ENCODE measurements at places on chromosomes 3 and 15.
A peak's percentile ranks its signal among the peaks of the same experiment; 100 is the strongest.

DNA sequence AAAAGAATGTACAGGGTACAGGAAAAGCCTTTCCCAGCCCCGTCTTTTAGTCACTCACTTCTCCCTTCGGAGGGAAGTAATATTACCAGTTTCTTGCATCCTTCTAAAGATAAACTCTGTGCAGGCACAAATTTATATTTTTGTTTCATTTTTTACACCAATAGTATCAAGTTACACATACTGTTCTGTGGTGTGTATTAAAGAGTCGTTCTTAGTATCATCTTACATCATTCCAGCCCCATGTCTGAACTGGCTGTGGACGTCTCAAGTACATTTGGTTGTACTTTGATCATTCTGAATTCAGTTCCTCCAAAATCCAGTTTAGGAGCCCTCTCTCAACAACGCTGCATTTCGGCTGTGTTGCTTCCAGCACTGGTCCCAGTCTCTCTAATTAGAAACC, 68.7 kb downstream of the LMLN start:
- DNase-seq: no peak

- no peak for DNase-seq
These were observed 21.3 kb upstream of the RFTN1 start for GRCh38 chr3:16534640-16535262.

- DNase-seq: no peak
These were observed 1162.6 kb downstream of the ROBO1 start for GRCh38 chr3:78605178-78605577.

DNA sequence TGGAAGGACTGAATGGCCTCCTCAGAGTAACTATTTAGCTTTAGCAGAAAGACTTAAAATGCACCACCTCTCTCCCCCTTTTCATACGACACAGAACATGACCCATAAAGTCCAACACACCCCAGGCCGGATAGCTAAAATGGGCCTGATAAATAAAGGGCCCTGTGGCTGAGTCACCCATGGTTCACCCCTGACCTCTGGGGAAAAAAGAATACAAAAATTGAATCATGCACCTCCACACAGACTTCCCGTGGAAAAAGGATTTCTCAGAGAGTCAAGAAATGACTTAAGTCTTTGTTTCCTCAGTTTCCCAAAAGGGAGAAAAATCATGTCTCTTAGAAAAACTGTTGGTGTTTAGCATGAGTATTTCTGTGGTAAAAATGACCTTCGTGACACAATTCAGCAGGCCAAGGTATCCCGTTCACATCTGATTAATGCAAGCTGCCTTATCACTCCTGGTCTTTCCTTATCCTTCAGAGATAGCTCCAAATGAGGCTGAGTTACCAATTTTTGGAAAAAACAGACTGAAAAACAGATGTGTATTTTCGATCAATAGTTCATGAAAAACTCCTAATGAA, 34.0 kb upstream of the ARHGEF3 start:
- no peak for DNase-seq

DNA sequence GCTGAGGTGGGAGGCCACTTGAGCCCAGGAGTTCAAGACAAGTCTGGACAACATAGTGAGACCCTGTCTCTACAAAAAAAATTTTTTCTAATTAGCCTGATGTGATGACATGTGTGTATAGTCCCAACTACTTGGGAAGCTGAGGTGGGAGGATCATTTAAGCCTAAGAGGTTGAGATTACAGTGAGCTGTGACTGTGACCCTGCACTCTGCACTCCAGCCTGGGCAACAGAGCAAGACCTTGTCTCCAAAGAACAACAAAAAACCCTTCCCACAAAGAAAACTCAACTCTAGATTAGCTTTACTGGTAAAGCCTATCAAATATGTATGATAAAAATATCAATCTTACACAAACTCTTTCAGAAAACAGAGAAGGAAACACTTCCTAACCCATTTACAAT, 68.5 kb downstream of the ZNF148 start:
- no peak for DNase-seq

DNA sequence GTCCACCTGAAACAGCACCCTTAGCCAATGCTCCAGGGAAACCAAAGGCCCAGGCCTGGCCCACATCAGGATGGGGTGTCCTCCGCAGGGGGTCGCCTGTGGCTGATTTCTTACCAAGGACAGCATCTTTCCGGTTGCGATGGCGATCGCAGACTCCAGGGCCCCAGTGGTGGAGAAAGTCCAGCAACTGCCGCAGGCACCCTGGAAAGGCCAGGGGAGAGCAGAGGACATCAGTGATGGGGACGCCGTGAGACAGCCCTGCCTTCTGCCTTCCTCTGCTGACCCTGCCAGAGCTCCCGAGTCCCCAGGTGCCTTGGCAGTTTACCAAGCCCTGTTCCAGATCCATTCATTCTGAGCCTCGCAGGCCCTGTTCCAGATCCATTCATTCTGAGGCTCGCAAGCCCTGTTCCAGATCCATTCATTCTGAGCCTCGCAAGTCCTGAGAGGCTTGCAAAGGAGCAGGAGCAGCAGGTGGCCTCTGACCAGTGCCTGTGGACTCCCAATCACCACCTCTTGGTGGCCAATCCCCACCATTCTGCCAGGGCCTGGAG, 12.5 kb downstream of the CTSH start:
- no peak for DNase-seq

- DNase-seq: no peak
These were observed 18.3 kb downstream of the RGMA start for GRCh38 chr15:93070551-93071296.

DNA sequence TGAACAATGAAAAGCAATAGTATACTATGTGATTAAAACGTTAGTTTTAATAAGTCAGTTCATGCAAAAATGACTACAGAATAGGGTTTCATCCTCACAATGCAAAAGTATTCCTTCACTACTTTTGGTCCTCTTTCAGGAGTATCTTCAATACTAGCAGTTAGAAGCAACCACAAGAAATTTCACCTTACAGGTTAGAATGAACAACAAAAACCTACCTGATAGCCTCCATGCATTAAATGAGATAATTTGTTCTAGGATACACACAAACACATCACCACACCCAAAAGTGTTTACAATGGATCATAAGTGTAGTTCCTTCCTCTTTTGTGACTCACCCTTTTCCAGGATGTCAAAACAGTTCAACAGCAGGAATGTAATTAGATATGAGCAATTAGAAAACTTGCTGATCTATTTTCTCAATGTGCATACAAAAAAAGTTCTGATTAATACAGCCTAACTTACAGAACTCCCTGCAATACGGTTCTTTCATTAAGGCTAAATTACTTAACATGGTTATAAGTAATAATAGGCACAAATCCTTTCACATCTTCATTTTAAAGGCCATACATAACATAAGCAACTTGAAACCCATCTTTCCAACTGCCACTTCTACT, 21.6 kb downstream of the UACA start:
- no peak for DNase-seq

DNA sequence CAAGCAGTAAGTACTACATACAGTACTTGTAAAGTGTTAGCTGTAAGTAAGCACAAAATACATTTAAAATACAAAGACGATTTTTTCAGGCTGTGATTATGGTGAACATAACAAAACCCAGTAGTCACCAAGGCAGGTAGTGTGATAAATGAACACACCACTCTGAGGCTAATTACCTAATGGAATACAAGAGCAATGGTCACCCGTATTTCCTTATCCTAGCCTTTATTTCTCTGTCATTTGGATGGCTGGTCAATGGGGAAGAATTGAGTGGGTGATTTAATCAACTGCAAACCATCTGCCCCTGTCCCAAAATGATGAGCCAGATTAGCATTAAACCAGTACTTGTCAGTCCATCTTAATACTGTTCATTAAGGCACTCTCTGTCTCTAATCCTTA, 89.2 kb upstream of the CGNL1 start:
- DNase-seq: no peak

GRCh38 chr3:7789324-7789723, 712.3 kb upstream of the LMCD1 start:
- no peak for DNase-seq

DNA sequence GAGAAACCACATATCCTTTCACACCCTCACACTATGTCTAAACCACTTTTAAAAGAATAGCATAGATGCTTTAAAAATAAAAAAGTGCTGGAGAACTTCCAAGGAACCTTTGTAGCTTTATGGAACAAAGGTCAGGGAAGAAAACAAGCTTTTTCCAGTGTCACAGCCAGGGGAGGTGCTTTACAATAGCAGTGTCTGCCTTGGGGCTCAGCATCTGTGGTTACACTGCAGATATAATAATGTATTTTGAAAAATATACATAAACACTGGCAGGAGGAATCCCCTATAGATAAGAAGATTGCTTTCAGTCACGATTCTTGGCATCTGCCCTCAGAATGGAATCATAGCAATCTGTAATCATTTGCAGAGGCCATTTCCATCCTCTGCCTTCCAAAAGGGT, 362.4 kb upstream of the LRRC3B start:
- DNase-seq: no peak

DNA sequence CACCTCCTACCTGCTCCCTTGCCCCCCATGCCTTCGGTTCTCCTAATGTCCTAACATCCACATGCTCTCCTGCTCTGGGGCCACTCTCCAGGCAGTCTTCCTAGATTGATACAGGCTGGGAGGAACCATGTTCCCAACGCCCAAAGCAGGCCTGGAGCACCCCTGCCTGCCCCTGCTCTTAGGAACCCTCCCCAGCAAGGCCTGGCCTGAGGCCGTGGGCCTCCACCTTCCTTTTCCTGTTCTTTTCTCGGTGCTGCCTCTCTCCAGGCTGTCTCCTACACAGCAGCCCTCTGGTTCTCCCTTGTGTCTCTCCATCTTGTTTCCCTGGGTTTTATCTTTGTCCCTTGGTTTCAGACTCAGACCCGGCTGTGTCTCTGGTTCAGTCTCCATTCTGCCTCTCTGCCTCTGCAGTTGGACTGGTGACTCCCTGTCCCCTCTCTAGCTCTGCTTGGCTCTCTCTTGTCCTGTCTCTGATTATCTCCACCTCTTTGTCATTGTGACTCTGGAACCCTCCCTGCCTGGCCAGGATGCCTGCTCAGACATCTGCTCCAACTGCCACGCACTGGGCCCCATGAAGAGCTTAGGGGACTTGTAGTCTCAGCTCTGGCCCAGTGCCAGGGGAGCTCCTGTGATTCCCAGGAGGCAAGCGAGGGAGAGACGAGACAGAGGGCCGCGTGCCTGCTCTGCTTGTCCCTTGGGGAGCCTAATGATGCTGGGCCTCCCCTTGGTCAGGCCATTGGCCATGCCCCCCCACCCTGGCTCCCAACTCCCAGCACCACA, 26.0 kb upstream of the RPL29 start:
- DNase-seq: no peak

- no peak for DNase-seq
These were observed 415.3 kb upstream of the ALCAM start for GRCh38 chr3:104951426-104951825.

- no peak for DNase-seq
These were observed 22.9 kb downstream of the BBX start for GRCh38 chr3:107545680-107546120.

DNA sequence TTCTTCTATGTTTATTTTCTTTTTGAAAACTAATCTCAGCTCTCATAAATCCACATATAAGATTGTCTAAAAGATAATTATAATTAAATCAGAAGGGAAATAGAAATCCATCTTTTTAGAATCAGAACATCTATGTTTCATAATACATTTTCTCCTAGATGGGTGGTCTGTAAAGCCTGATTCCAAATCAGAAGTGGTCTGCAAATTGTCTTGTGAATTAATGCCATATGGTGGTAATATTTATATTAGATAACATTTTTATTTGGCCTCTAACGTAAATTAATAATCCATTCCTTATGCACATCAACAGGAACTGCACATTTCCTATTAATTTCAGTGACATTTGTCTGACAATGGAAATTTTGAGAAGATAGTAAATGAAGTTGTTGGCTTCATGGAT, 52.8 kb upstream of the TBC1D5 start:
- no peak for DNase-seq

DNA sequence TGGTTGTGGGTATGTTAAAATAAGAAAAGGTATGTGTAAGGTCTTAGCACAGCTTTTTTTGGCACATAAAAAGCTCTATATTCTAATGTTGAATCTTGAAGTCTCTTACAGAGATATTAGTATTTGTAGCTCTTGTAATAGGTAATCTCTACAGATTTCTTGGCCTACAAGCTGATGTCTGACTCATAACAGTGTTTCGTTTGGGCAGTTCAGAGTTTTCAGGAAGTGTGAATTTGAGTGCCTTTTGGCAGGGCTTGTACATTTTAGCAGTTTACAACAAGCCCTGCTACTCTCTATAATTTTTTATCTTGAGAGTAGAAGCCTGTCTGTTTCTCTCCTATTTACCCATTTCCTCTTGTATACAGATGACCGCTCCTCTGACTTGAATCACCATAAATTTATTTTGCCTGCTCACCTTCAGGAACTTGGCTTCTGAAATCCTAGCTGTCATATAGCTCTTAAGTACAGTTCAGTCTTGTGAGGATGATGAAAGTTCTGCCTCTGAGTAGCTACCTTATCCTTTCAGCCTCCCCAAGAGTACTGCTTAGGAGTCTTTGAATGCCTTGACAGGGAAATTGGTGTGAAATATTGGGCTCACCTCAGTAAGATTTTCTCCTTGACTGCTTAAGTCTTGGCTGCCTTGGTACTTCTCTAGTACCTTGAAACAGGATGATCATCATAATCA, 419.9 kb upstream of the RARB start:
- no peak for DNase-seq

DNA sequence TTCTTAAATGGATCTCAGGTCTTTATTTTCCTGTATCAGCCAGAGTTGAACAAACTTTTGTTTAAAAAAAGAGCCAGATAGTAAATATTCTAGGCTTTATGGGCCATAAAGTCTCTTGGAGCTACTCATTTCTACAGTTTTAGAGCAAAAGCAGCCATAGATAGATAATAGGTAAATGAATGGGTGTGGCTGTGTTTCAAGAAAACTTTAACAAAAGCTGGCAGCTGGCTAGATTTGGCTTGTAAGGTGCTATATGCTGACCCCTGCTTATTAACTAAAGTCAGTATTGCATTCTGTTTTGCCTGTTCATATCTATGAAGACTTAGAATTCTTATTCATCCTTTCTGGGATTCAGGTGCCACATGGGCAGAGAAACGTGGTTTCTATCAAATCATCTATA, 29.0 kb downstream of the MFN1 start:
- DNase-seq: no peak

DNA sequence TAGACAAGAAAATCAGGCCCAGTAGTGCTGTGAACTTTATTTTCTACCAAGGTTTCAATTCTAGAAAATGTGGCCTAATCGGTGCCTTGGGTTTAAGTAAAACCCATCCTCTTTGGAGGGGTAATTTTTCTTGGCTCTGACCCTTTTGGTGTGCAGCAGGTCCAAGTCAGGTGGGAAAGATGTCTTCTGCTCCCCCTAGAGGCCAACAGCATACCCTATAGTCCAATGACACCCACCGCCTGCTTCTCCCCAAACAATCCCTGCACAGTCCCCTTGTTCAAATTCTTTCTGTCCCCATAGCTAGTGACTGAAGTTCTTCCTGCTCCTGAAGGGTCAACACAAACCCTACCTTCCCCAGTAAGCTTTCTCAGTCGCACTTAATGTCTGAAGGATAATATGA, 261.8 kb upstream of the GOLGA6L4 start:
- DNase-seq: no peak

GRCh38 chr3:127529346-127530188, 61.0 kb downstream of the TPRA1 start:
- DNase-seq: no peak

GRCh38 chr15:65132878-65133547, 595 bp downstream of the PDCD7 start:
- peak; percentile 43 for DNase-seq

All from 8988T (cell line).